A549 treated with Mapracorat at 1 μM for 4 hours (cell line): ENCODE measurements at places on chromosomes 13 and 19. TPM values are rescaled to one million over a fixed set of nuclear protein-coding genes. Genes with fewer than 3 reads are reported as not detected.

The LYPD3 gene
- total RNA-seq, result 0.26 to 0.55 TPM (median 0.40 TPM) in 5 replicates

The ATP4B gene
- total RNA-seq, result not detected in 5 replicates

The KASH5 gene
- 0.06 TPM in 1 of 5 replicates, not detected in the others for total RNA-seq

The ZNF274 gene
- total RNA-seq, result 11.6 to 15.2 TPM (median 12.8 TPM) in 5 replicates

The IFNL1 gene
- 0.39 TPM in 1 of 5 replicates, not detected in the others for total RNA-seq

The SYNE4 gene
- 0.11 to 0.28 TPM (median 0.15 TPM) in 5 replicates for total RNA-seq

The IGFL4 gene
- total RNA-seq, result 0.28 to 0.52 TPM (median 0.41 TPM) in 5 replicates

The CBLC gene
- total RNA-seq, result not detected in 5 replicates

The SOX1 gene
- total RNA-seq, result not detected in 5 replicates
